ENCODE measurements at places on chromosomes 1 and 21. TPM values are rescaled to one million over a fixed set of nuclear protein-coding genes. Genes with fewer than 3 reads are reported as not detected.

DNA sequence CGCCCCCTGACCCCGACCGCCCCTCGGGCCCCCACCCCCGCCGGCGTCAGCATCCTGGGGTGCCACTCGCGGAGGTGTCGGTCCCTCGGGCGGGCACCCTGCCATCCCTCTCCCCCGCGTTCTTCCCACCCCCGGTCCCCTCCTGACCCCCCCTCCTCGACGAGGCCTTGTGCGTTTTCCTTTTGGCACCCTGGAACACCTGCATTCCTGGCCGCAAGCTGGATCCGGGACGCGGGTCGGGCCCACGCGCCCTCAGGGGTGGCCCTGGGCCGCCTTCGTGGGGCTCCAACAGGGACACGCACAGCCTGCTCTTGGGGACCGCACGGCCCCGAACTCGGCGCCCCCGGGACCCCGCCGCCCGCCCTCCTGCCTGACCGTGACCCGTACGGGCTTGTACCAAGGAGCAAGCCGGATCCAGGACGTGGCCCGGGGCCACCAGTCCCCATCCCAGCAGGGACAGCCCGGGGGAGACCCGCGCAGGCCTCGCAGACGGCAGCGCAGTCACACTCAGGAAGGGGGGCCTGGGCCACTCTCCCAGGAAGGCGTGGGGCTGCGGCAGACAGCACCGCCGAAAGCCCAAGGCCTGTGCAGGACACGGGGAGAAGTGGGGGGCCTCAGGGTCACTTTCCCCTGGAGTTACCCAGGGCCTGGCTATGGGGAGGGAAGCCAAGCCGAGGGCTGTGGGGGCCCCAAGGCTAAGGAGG, 579 bp upstream of the SLC19A1 start:
- H3K27ac ChIP-seq = peak overlapping the region; percentile 68
- peak overlapping the region; percentile 49 for H3K4me3 ChIP-seq
- H3K4me1 ChIP-seq = no peaks in the 10 kb centered on the region
- no peaks in the 10 kb centered on the region for H3K27me3 ChIP-seq
- no peak for DNase-seq
- H3K36me3 ChIP-seq = no peaks in the 10 kb centered on the region

DNA sequence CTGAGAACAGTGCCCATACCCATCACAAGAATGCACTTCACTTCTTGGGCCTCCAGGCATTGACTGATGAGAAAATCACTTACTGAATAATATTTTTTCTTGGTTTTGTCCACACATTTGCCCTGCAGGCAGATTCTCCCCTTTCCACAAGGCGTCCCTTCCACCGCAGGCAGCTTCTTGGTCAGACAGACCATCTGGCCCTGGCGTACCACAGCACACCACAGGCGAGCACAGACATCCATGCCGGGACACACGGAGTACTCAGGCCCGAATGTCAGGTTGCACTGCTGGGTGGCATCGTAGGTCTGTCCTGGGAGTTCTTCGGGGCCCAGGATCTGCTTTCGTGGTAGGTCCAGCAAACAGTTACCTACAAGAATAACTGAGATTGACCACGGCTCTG, 32.5 kb downstream of the ADAMTS5 start:
- H3K27ac ChIP-seq = no peak overlapping the region
- no peak for DNase-seq
- H3K36me3 ChIP-seq = no peaks in the 10 kb centered on the region
- no peak overlapping the region for H3K4me3 ChIP-seq
- H3K27me3 ChIP-seq = no peaks in the 10 kb centered on the region

GRCh38 chr1:107777664-107778047, 187.3 kb downstream of the VAV3 start:
- no peaks in the 10 kb centered on the region for H3K36me3 ChIP-seq
- H3K4me1 ChIP-seq = no peaks in the 10 kb centered on the region
- H3K4me3 ChIP-seq = no peak overlapping the region
- no peak for DNase-seq
- no peak overlapping the region for H3K27ac ChIP-seq
- no peaks in the 10 kb centered on the region for H3K27me3 ChIP-seq

GRCh38 chr1:95503278-95504030, 269.4 kb downstream of the RWDD3 start:
- no peak overlapping the region for H3K4me3 ChIP-seq
- H3K36me3 ChIP-seq = no peaks in the 10 kb centered on the region
- DNase-seq = no peak

GRCh38 chr1:193905288-193906085, 719.1 kb upstream of the B3GALT2 start:
- no peaks in the 10 kb centered on the region for H3K4me1 ChIP-seq
- H3K4me3 ChIP-seq = no peak overlapping the region
- H3K27me3 ChIP-seq = no peaks in the 10 kb centered on the region
- no peak for DNase-seq

GRCh38 chr1:245074232-245074747, 80.5 kb upstream of the KIF26B start:
- no peak for DNase-seq
- H3K27me3 ChIP-seq = no peaks in the 10 kb centered on the region
- no peak overlapping the region for H3K4me3 ChIP-seq
- no peak overlapping the region for H3K27ac ChIP-seq
- no peaks in the 10 kb centered on the region for H3K36me3 ChIP-seq

- no peaks in the 10 kb centered on the region for H3K36me3 ChIP-seq
- no peak for DNase-seq
- H3K4me1 ChIP-seq = no peaks in the 10 kb centered on the region
- no peak overlapping the region for H3K4me3 ChIP-seq
Measured at GRCh38 chr1:187067160-187067559, 238.4 kb downstream of the PLA2G4A start.

GRCh38 chr1:175217721-175218531, 25.4 kb upstream of the KIAA0040 start:
- no peak for DNase-seq
- H3K27me3 ChIP-seq = no peaks in the 10 kb centered on the region
- no peak overlapping the region for H3K27ac ChIP-seq
- H3K36me3 ChIP-seq = no peaks in the 10 kb centered on the region
- no peak overlapping the region for H3K4me3 ChIP-seq
- peaks cover 6% of the 10 kb centered on the region for H3K4me1 ChIP-seq

DNA sequence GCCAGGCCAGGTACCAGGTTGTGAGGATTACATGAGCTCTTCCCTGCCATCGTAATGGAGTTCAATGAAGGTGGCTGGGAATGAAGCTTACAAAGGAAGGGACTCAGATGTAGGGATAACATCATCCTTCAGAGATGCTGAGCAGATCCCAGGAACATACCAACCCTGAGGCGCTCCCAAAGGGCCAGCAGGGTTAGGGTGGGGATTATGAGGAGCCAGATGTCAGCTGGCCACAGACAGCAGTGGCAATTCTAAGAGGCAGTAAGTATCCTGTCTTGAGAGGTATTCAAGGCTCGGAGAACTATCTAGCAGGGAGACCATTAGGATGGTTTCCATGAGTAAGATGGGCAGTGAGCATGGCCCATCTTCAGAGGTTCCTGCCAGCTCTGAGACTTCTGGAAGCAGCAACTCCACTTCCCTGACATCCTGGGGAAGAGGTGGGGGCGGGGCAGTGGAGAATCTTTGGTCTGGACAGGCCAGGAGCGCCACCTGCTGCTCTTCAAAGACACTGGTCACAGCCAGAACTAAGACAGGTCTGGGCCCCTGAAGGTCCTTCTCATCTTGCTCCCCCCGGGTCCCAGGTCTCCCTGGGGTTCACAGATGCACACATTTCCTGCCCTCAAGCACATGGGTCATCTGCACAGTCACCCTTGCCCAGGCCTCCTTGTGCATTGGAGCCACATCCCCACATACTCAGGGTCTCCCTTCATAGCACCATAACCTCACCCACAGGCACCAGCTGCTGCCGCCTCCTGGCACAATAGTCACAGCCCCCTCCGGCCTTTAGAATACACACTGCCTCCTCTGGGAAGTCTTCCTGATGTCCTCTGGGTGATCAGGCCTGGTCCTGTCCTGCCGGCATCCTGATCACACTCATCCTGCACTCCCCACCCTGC, 2.7 kb upstream of the SDC3 start:
- peaks cover 7% of the 10 kb centered on the region for H3K27me3 ChIP-seq
- H3K36me3 ChIP-seq = no peaks in the 10 kb centered on the region
- H3K4me3 ChIP-seq = no peak overlapping the region
- H3K27ac ChIP-seq = no peak overlapping the region
- no peaks in the 10 kb centered on the region for H3K4me1 ChIP-seq
- peak; percentile 72 for DNase-seq

DNA sequence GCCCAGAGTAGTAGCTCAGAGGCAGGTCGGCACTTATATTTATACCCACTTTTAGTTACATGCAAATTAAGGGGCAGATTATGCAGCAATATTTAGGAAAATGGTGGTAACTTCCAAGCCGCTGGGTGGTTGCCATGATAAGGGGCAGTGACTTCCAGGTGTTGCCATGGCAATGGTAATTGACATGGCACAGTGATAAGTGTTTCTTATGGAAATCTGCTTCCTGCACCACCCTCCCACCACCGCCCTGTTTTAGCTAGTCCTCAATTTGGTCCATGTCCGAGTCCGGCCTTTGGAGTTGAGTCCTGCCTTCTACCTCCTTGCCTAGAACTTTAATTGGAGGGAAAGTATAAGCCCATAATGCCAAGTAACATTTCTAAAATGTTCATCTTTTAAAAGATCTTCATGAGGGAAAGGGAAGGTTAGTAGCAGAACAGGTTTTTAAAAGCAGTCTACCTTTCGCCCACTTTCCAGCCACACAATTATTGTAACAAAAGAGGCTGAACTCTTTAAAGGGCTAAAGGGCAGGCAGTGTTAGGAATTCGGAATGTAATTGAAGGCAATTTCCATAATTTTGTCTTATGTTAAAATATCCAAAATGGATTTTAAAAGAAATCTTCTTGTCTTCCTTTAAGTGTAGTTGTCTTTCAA, 21.7 kb downstream of the ZBTB8B start:
- no peak overlapping the region for H3K27ac ChIP-seq
- no peak for DNase-seq
- no peak overlapping the region for H3K4me3 ChIP-seq
- H3K4me1 ChIP-seq = no peaks in the 10 kb centered on the region
- no peaks in the 10 kb centered on the region for H3K36me3 ChIP-seq

DNA sequence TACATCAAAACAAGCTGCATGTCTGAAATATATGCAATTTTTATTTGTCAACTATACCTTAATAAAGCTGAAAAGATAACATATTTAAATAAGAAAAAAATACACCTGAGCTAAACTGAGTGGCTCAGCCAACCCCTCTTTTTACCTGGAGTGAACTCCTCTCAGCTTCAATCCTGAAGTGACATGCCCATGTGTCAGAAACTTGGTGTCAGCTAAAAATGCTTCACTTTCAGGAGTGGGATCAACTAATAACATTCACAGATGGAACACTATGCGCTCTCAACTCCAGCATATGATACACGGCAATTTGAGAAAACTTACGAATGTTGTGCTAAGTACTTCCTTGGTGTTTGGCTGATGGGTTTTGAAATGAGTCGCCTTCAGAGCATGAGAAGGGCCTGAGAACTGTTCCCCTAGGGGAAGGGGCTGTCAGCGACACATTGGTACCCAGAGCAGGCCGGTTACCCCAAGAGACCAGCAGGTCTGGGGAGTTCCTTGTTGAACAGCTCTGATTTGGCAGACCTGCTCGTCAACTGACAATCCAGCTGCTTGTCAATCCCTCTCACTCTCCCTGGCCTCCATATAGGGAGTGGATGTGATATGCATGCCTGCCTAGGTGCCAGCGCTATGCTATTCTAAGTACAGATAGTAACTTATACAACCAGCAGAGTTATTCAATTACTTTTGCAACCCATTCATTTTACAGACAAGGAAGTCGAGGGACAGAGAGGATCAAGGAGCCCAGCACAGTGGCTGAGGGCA, 267.7 kb downstream of the PCP4 start:
- H3K27ac ChIP-seq = no peak overlapping the region
- no peak for DNase-seq
- no peaks in the 10 kb centered on the region for H3K4me1 ChIP-seq
- no peaks in the 10 kb centered on the region for H3K36me3 ChIP-seq
- no peak overlapping the region for H3K4me3 ChIP-seq

GRCh38 chr1:3308053-3308452, 146.4 kb upstream of the ARHGEF16 start:
- no peak overlapping the region for H3K27ac ChIP-seq
- DNase-seq = no peak
- no peaks in the 10 kb centered on the region for H3K36me3 ChIP-seq
- no peak overlapping the region for H3K4me3 ChIP-seq
- H3K4me1 ChIP-seq = no peaks in the 10 kb centered on the region
- peaks cover 6% of the 10 kb centered on the region for H3K27me3 ChIP-seq

- H3K27me3 ChIP-seq = no peaks in the 10 kb centered on the region
- H3K4me3 ChIP-seq = no peak overlapping the region
- H3K36me3 ChIP-seq = no peaks in the 10 kb centered on the region
Measured at GRCh38 chr1:5758859-5759578, 233.2 kb downstream of the NPHP4 start.

- no peaks in the 10 kb centered on the region for H3K27me3 ChIP-seq
- H3K4me3 ChIP-seq = no peak overlapping the region
- H3K4me1 ChIP-seq = peaks cover 4% of the 10 kb centered on the region
- H3K36me3 ChIP-seq = no peaks in the 10 kb centered on the region
Measured at GRCh38 chr1:221162939-221163338, 283.7 kb downstream of the HLX start.

- H3K27ac ChIP-seq = peak overlapping the region; percentile 36
- no peaks in the 10 kb centered on the region for H3K27me3 ChIP-seq
- no peaks in the 10 kb centered on the region for H3K36me3 ChIP-seq
- no peak overlapping the region for H3K4me3 ChIP-seq
- no peak for DNase-seq
Measured at GRCh38 chr1:15007842-15008241, 145.7 kb upstream of the TMEM51 start.

- no peak for DNase-seq
- H3K27ac ChIP-seq = no peak overlapping the region
- no peaks in the 10 kb centered on the region for H3K4me1 ChIP-seq
- H3K27me3 ChIP-seq = no peaks in the 10 kb centered on the region
- H3K4me3 ChIP-seq = no peak overlapping the region
Measured at GRCh38 chr1:179510038-179510437, 65.7 kb downstream of the NPHS2 start.

DNA sequence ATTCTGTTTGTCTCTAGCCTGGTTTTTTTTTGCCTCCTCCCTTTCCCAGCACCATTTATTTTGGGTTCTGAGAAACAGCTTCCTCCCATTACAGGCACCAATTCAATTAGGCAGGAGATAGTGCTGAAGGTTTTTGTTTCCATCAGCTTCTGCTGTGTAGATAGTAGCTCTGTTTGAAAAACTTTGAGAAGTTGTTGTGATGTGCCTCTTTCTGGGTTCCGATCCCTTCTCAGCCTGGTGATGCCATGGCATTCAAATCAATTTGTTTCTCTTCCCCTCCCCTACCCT, 109.0 kb downstream of the NFIA start:
- H3K36me3 ChIP-seq = no peaks in the 10 kb centered on the region
- DNase-seq = no peak
- H3K27me3 ChIP-seq = no peaks in the 10 kb centered on the region
- peaks cover 52% of the 10 kb centered on the region for H3K4me1 ChIP-seq
- H3K4me3 ChIP-seq = no peak overlapping the region

Gene RIIAD1
- total RNA-seq = not detected

Gene RAB25
- total RNA-seq = not detected

Gene C8B
- 1.5 TPM for total RNA-seq

Gene HTR6
- total RNA-seq = not detected

Gene AGL
- total RNA-seq = 88.2 TPM

Gene DARS2
- 7.8 TPM for total RNA-seq

Gene OR2T29
- total RNA-seq = not detected

Gene KCNK2
- 0.68 TPM for total RNA-seq

Gene ATP1A1
- total RNA-seq = 154 TPM

Gene ATP1A4
- 0.47 TPM for total RNA-seq

Measured in gastrocnemius medialis (tissue), 4 donors.